Thyroid gland (tissue), 4 donors: ENCODE measurements at places on chromosomes 5 and 9.

DNA sequence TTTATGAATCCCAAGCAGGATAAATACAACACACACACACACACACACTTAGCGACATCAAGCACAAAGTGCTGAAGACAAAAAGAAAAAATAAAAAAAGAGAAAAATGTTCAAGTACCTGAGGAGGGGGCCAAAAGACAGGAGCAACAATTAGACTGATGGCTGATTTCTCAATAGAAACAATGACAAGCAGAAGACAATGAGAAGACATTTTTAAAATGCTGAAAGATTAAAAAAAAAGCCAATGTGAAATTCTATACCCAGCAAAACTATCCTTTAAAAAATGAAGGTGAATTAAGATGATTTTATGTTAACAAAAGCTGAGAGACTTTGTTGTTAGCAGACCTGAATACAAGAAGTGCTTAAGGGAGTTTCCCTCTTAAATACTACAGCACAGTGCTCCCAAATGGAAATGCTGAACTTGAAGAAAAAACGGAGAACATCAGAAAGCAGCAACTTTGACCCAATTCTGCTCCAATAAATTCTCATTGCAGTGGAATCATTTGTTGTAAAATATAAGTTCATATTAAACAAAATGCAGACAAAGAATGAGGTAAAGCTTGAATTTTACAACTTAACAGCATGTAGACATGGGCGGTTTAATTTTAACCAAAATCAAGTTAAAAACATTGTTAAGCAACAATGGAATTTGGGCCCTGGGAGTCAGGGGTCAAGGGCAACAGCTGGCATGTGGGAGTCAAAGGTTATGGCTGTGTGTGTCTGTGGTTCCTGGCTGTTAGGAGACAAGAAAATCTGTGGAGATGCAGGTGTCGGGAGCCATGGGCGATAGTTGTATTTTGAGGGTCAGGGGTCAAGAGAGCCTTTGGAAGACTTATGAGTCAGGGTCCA, 776 bp upstream of the RANBP17 start:
- no peak for DNase-seq

DNA sequence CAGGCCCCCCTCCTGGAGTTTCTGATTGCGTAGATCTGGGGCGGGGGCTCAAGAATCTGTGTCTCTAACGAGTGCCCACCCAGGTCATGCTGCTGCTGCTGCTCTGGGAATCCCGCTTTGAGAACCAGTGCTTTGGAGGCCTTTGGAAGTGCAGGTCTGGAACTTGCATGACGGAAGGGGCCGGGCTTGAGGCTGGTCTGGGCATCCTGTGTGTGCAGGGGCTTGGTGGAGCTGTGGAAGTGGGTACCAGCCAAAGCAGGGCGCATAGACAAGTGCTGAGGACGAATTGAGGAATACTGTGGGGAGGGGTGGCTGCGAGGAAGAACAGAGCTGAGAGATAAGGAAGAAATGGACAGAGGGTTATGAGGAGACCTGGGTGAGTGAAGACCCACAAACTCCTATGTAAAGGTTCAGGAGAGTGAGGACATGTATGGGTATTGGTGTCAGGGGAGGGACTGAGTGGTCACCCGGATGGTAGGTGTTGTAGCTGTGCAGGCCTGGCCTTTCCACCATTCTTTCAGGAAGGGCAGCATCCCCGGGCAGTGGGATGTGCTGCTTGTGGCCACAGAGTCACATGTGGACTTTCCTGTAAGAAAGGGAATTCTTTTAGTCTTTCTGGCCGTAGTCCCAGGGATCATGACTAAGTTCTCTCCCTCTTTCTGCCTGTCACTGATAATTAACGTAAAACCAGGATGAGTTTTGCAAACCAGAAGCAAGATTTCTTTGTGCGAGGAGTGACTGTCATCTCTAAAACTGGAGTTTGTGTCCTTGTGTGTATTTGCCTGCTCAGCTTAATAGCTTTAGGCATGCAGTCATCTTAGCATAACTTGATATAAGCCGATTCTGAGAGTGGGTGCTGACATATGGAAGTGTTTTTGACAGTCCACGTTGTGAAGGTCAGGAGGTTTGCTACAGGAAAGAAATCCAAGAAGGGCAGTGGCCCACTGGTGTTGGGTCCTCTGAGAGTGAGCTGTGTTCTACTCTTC, 43.3 kb upstream of the TJP2 start:
- peak; percentile 35 for DNase-seq

DNA sequence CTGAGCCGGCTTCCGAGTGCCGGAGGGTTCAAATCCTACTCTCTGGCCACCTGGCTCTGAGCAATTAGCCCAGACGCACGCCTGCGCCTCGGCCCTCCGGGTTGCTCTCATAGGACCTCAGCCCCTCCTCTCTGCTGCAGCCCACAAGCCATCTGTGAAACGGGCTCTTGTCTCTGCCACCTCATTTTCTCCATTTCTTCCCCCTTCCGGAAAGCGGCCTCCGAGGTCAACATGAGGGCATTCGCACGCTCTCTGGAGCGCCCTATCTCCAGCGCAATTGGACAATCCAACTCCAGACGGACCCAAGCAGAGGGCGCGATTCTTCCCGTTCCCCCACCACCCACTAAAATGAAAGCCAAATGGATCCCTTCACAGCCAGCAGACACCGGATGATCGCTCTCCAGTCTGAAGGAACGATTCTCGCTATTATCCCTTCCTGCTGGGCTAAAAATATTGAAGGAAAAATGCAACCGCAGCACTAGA, 41.5 kb downstream of the VAV2 start:
- DNase-seq: no peak

- no peak for DNase-seq
Measured at GRCh38 chr5:77272206-77272605, 61.7 kb downstream of the PDE8B start.

- DNase-seq: peak; percentile 49
Measured at GRCh38 chr9:109966643-109967368, 186.8 kb downstream of the PALM2AKAP2 start.

- no peak for DNase-seq
Measured at GRCh38 chr5:9712506-9712905, 82.4 kb upstream of the TAS2R1 start.

- DNase-seq: no peak
Measured at GRCh38 chr5:149406203-149406978, 27.3 kb upstream of the IL17B start.

GRCh38 chr5:140356853-140357725, 2.9 kb upstream of the SLC4A9 start:
- no peak for DNase-seq

DNA sequence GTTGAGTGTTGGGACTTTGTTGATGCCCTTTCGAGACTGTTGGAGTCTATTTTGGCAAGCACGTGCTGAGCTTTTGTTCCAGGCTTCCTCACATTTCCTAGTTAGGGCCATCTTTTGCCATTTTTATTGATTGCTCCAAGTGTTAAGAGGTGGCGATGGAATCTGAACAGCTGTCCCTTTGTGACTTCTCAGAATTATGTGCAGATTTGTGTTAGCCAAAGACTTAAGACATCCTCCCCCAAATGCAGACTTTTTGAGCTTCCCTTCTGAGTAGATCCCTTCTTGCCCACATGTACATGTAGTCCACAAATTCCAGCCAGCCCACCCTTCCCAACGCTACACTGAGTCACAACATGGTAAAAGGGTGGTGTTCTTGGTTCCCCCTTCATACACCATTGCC, 59.2 kb downstream of the SPIN1 start:
- no peak for DNase-seq

DNA sequence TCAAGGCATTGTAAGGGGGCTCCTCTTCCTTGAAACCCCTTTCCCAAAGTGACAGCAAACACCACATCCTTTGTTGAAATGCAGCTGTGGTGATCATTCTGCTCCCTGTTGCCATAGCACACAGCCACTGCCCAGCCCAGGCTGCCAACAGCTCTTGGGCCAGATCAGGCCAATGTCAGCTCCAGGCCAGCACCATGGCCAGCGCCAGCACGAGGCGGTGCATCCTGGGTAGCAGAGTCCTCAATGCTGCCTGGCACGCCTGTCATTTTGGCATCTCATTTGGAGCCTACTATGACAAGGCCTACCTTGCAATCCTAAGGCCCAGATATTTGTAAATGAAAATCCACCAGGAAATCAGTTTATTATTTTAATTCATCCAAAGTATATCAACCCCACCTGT, 390.6 kb downstream of the DNAH5 start:
- no peak for DNase-seq

DNA sequence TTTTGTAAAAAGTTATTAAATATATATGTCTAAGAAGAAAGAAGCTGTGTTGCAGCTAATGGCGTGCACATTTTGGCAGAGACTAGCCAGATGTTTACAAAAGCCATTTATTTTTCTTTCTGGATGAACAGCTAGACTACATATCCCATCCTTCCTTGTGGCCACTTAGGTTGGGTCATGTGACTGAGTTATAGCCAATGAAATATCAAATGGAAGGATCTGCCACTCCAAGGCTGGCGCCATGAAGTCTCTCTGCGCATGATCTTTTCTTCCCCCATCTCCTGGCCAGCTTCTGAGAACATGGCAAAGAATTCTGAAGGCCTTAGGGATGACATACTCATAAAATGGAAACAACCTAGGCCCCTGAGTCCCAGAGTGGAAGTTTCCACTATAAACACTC, 244.2 kb upstream of the DAB2 start:
- no peak for DNase-seq

- peak; percentile 83 for DNase-seq
Measured at GRCh38 chr9:113548221-113549041, 84.9 kb downstream of the RGS3 start.

- peak; percentile 10 for DNase-seq
Measured at GRCh38 chr5:103232393-103232999, 26.1 kb upstream of the MACIR start.

GRCh38 chr5:98975223-98975622, 46.4 kb upstream of the CHD1 start:
- DNase-seq: no peak

DNA sequence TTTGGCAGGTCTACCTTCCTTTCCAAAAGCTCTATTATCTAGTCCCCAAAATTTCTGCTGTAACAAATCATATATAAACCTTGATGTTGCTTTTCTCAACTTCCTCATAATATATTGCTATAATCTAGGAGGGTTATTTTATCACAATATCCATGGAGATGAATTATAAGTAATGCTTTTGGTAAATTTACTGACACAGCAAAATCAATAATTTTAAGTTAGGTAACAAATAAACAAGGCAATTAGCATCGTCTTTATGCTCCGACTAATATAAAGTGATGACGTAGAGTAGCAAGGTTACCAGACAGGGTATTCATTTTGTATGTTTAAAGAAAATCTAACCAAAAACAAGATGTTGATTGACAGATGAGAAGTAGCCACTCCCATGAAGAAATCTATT, 132.3 kb upstream of the ST8SIA4 start:
- no peak for DNase-seq

DNA sequence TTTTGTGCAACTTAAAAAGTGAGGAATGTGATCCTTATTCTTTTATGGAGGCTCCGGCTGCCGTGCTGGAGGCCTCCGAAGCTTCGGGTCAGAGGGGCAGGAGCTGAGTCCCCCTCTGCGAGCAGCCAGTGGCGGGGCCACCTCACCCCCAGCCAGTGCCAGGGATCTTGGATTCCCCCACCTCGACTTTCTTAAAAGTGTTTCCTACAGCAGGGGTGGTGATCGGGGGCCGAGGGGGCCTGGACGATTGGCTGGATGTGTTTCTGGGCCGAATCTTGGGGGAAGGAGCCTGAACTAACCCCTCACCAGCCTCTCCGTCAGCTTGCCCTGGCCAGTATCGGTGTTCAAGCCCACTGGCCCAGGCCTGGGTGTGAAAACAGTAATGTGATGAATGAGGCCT, 92.2 kb upstream of the LMX1B start:
- DNase-seq: no peak

GRCh38 chr9:113737517-113738271, 138.4 kb upstream of the ZNF618 start:
- DNase-seq: peak; percentile 59

DNA sequence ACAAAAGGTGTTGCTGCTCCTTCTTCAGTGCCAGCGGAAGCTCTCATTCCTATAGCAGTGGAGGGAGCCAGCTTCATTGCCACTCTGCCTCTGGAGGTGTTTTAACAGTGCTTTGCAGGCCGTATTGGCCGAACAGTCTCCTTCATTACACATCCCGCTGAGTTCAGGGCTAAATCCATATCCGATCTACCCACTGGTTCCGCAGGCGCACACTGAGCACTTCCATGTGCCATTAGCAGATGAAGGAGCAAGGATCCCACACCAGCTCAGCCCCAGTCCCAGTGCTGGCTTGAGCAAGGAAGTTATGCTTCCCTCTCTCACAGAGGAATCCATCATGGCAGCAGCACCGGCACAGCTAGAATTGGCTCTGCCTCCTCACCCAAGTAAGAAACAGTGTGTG, 121.2 kb upstream of the IRX2 start:
- no peak for DNase-seq

- DNase-seq: no peak
Measured at GRCh38 chr9:105057551-105057950, 129.6 kb upstream of the ABCA1 start.

DNA sequence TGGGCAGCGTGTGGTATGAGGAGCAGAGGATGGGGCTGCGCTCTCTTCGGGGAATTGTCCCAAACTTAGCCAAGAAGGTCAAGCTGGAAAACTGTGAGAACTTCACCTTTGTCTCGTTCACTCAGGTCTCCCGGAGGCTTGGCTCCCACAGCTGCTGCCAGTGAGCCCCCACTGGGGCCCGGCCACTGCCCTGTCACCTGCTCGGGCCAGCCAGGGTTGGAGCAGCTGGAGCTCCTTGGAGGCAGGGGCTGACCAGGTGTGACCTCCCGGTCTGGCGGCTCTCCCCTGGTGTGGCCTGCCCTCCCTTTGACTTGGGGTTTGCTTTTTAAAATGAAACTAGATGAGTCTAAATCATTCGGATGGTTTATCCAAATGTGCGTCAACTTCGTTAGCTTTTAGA, 58.0 kb downstream of the INIP start:
- DNase-seq: no peak

DNA sequence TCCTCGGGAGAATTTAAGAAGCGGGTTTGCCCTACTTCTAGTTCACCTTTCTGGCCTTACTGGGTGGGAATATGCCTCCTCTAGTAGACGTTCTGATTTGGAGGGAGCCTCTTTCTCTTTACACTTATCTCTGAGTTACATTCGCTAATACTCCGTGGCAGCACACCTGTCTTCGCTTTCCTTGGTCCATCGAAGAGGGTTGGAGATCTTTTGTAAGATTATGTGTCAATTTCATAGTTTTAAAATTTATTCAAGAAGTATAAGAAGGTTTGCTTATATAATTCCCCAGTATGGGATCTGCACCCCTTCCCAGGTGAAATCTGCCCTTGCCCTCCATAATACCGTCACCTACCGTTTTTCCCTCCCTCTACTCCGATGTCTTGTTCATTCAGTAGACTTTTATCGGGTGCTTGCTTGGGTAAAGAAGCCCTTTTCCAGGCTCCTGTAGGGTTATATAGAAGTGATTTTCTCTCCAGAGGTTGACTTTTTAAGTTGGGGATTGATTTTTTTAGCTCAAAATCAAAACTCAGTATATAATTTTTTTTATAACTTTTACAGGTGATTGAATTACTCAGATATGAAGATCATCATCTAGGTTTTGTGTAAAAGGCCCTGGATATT, 1.1 kb downstream of the GPBP1 start:
- no peak for DNase-seq

- DNase-seq: no peak
Measured at GRCh38 chr9:70947086-70947485, 174.3 kb downstream of the TRPM3 start.
